WTC11 (cell line): ENCODE measurements at places on chromosomes 3 and 15. TPM values are rescaled to one million over a fixed set of nuclear protein-coding genes. Genes with fewer than 3 reads are reported as not detected.

- H3K36me3 ChIP-seq: no peaks in the 10 kb centered on the region
- no peak overlapping the region; the same call in 1 of the 2 replicates for H3K27ac ChIP-seq
- no peaks in the 10 kb centered on the region for H3K4me1 ChIP-seq
- H3K27me3 ChIP-seq: no peaks in the 10 kb centered on the region
- no peak for DNase-seq
Observed at GRCh38 chr3:17322106-17322793, 420.2 kb downstream of the TBC1D5 start.

- no peaks in the 10 kb centered on the region for H3K36me3 ChIP-seq
- no peak for DNase-seq
- H3K27ac ChIP-seq: no peak overlapping the region
- no peaks in the 10 kb centered on the region for H3K27me3 ChIP-seq
- H3K4me3 ChIP-seq: no peak overlapping the region
Observed at GRCh38 chr15:70039917-70040316, 57.8 kb downstream of the TLE3 start.

GRCh38 chr15:69834761-69835160 is 263.0 kb downstream of the TLE3 start:
- peaks cover 6% of the 10 kb centered on the region for H3K4me1 ChIP-seq
- H3K27me3 ChIP-seq: no peaks in the 10 kb centered on the region
- no peak overlapping the region for H3K27ac ChIP-seq
- H3K4me3 ChIP-seq: no peak overlapping the region
- H3K36me3 ChIP-seq: no peaks in the 10 kb centered on the region

Gene GHSR
- not detected in 3 replicates for total RNA-seq

GRCh38 chr3:100868894-100869293 is 124.3 kb downstream of the ABI3BP start:
- H3K4me3 ChIP-seq: no peak overlapping the region
- no peaks in the 10 kb centered on the region for H3K27me3 ChIP-seq
- H3K36me3 ChIP-seq: no peaks in the 10 kb centered on the region
- DNase-seq: no peak

Gene FBXW12
- total RNA-seq: 1.9 to 2.5 TPM (median 2.0 TPM) in 3 replicates

DNA sequence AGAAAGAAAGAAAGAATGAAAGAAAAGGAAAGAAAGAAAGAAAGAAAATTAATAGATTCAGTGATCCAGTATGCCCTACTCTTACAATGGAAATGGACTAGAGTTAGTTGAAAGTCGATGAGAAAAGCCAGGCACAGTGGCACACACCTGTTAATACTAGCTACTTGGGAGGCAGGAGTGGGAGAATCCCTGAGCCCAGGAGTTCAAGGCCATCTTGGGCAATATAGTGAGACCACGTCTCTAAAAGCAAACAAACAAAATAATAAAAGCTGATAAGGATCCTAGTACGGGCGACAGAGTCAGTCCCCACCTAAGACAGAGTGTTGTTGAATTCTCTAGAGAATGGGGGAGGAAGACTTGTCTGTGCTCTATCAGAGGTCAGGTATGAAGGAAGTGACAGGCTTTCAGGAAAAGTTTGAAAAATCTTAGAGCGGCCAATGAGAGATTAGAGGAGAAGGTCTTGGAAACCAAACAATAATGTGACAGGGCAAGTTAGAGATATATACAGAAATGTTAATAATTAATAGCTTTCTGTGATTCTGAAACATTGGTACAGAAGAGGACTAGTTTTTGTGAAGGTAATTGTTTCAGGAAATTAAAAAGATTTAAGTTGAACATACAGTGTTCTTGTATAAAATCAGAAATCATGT is 117.9 kb upstream of the PTX3 start:
- no peak overlapping the region for H3K4me3 ChIP-seq
- no peak overlapping the region for H3K27ac ChIP-seq
- no peaks in the 10 kb centered on the region for H3K27me3 ChIP-seq
- no peaks in the 10 kb centered on the region for H3K36me3 ChIP-seq

- H3K36me3 ChIP-seq: peaks cover 51% of the 10 kb centered on the region
- peaks cover 8% of the 10 kb centered on the region for H3K4me1 ChIP-seq
- no peak overlapping the region for H3K27ac ChIP-seq
- H3K27me3 ChIP-seq: peaks cover 18% of the 10 kb centered on the region
Observed at GRCh38 chr3:196518966-196519717, 4.0 kb upstream of the SMCO1 start.

DNA sequence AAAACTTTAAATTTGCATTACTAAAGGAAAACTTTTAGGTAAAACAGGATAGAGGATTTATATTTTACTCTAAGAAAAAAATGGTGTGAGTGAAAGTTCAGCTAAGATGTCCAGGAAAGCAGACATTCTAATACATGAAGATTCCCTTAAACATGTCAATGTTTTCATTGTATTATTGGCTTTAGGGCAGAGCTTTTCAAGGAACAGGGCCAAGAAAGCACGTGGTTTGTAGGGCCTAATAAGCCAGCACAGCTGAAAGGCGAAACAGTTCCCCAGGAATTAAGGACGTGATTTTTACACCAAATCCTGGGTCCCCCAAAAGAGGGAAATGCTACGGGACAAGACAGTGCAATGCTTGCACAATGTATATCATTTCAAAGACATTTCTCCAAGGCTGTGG is 48.6 kb upstream of the MKRN3 start:
- no peaks in the 10 kb centered on the region for H3K4me1 ChIP-seq
- no peak overlapping the region for H3K27ac ChIP-seq
- H3K36me3 ChIP-seq: peaks cover 24% of the 10 kb centered on the region
- DNase-seq: no peak

- H3K4me3 ChIP-seq: no peak overlapping the region
- H3K27me3 ChIP-seq: no peaks in the 10 kb centered on the region
- H3K4me1 ChIP-seq: peaks cover 15% of the 10 kb centered on the region
Observed at GRCh38 chr15:77716632-77717332, 84.1 kb upstream of the LINGO1 start.

DNA sequence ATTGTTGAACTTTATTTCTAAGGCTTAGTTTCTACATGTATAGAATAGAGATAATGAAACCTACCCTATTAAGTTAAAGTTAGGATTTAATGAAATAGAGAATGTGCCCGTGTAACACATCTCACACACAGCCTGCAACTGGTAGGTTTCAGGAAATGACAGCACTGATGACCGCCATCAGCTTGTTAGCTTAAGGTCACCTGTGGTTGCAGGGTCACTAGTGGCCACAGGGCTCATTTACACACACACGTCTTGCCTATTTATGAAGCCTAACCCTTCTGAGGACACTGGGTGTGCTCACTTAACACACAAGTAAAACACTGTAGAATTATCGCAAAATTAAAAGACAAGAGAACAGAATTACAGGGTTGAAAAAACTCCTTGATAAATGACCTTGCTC is 20.1 kb downstream of the CHRM5 start:
- no peak overlapping the region for H3K4me3 ChIP-seq
- peaks cover 10% of the 10 kb centered on the region for H3K4me1 ChIP-seq
- no peaks in the 10 kb centered on the region for H3K27me3 ChIP-seq
- H3K36me3 ChIP-seq: no peaks in the 10 kb centered on the region
- H3K27ac ChIP-seq: no peak overlapping the region

DNA sequence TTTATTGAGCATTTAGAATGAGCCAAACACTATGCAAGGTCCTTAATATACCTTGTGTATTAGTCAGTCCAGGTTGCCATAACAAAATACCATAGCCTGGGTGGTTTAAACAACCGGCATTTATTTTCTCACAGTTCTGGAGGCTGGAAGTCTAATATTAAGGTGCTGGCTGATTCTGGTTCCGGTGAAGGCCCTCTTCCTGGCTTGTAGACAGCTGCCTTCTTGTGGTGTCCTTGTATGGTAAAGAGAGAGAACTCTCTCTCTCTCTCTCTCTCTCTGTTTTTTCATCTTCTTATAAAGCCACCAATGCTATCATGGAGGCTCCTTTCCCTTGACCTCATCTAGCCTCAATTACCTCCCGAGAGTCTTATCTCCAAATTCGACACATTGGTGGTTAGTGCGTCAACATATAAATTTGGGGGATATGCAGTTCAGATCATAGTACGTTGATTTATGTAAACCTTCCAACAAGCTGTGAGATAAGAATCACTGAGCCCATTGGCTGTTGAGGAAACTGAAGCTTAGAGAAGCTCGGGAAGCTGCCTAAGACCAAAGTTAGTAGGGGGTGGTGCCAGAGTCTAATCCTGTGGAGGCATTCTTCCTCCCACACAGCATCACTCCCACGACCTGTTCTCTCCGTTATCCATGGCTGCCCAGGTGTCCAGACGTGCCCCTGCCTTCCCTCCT is 298.0 kb upstream of the PROK2 start:
- H3K27ac ChIP-seq: no peak overlapping the region
- peaks cover 43% of the 10 kb centered on the region for H3K4me1 ChIP-seq
- H3K27me3 ChIP-seq: no peaks in the 10 kb centered on the region; the same call in 1 of the 2 replicates
- H3K36me3 ChIP-seq: peaks cover under 1% of the 10 kb centered on the region; the same call in 1 of the 2 replicates

DNA sequence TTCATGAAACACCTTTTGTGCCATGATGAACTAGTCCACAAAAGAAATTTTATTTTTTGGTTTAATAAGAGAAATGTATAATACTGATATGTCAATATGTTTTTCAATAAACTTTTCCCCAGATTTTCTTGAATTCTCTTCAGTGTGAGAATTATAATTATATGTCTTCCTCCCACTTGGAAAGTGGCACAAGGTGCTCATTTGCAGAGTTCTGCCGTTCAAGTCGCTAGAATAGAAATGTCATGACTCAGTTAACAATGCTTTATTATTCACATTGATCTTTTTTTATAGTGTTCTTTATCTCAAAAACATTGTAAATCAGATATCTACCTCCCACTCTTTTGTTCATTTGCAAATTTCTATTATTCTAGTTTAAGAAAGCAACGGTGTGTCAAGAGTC is 87.3 kb downstream of the MDFIC2 start:
- H3K27me3 ChIP-seq: no peaks in the 10 kb centered on the region
- no peaks in the 10 kb centered on the region for H3K36me3 ChIP-seq
- peaks cover 13% of the 10 kb centered on the region for H3K4me1 ChIP-seq
- no peak overlapping the region for H3K4me3 ChIP-seq
- DNase-seq: no peak
- H3K27ac ChIP-seq: no peak overlapping the region

GRCh38 chr3:101850246-101851051 is 1.1 kb downstream of the NFKBIZ start:
- no peak for DNase-seq
- H3K27me3 ChIP-seq: no peaks in the 10 kb centered on the region
- H3K4me1 ChIP-seq: peaks cover 39% of the 10 kb centered on the region
- peaks cover 44% of the 10 kb centered on the region for H3K36me3 ChIP-seq
- peak overlapping the region; percentile 77 for H3K27ac ChIP-seq
- peak overlapping the region; percentile 90 for H3K4me3 ChIP-seq
